CD4-positive, alpha-beta T cell (primary cell): ENCODE measurements at places on chromosomes 5 and 9. TPM values are rescaled to one million over a fixed set of nuclear protein-coding genes. Genes with fewer than 3 reads are reported as not detected.

- H3K36me3 ChIP-seq: no peaks in the 10 kb centered on the region
- H3K27me3 ChIP-seq: no peaks in the 10 kb centered on the region
- H3K4me3 ChIP-seq: peak overlapping the region; percentile 37
- DNase-seq: peak; percentile 14
- peaks cover 7% of the 10 kb centered on the region for H3K4me1 ChIP-seq
Measured at GRCh38 chr9:101705135-101705661, 33.2 kb downstream of the GRIN3A start.

- no peak overlapping the region for H3K27ac ChIP-seq
- no peaks in the 10 kb centered on the region for H3K27me3 ChIP-seq
- H3K4me1 ChIP-seq: no peaks in the 10 kb centered on the region
- no peaks in the 10 kb centered on the region for H3K36me3 ChIP-seq
Measured at GRCh38 chr5:158273035-158273434, 414.1 kb upstream of the CLINT1 start.

DNA sequence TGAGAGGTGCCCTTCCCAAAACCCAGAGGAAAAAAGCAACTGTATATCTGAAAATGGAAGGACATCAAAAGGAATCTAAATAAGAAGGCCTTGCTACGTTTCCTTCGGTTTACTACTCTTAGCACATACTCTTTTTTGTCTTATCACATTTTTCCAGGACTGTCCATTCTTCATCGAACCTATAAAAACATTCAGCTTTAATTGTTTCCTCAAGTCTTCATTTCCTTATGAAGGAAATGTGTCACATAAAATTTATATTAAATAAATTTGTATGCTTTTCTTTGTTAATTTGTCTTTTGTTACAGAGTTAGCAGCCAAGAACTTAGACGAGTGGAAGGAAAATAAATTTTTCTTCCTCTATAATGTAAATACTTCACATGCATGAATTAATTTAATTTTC lies 255.0 kb downstream of the BNC2 start:
- no peak overlapping the region for H3K4me3 ChIP-seq
- DNase-seq: no peak
- no peaks in the 10 kb centered on the region for H3K4me1 ChIP-seq
- H3K36me3 ChIP-seq: no peaks in the 10 kb centered on the region

- no peaks in the 10 kb centered on the region for H3K4me1 ChIP-seq
- H3K4me3 ChIP-seq: no peak overlapping the region
- DNase-seq: no peak
- H3K27ac ChIP-seq: no peak overlapping the region
- no peaks in the 10 kb centered on the region for H3K36me3 ChIP-seq
- no peaks in the 10 kb centered on the region for H3K27me3 ChIP-seq
Measured at GRCh38 chr5:40570408-40571129, 109.1 kb upstream of the PTGER4 start.

The ZNF354C gene
- 2.5 TPM for total RNA-seq

DNA sequence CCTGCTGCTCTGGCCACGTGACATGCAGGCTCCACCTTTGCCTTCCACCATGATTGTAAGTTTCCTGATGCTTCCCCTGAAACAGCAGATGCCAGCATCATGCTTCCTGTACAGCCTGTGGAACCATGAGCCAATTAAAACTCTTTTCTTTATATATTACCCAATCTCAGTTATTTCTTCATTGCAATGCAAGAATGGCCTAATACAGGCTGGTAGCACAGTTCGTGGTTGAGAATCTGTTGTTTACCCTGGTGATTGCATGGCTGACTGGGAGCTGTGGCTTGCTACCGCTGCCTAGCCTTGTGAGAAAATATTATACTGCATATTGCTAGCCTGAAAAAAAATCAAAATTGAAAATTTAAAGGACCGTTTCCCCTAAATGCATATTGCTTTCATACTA lies 44.8 kb upstream of the PTPN3 start:
- no peak overlapping the region for H3K4me3 ChIP-seq
- H3K4me1 ChIP-seq: no peaks in the 10 kb centered on the region
- H3K27ac ChIP-seq: no peak overlapping the region
- H3K36me3 ChIP-seq: no peaks in the 10 kb centered on the region

The CKMT2 gene
- total RNA-seq: 0.17 TPM

The IFNK gene
- not detected for total RNA-seq

- no peaks in the 10 kb centered on the region for H3K27me3 ChIP-seq
- no peak overlapping the region for H3K4me3 ChIP-seq
- H3K27ac ChIP-seq: no peak overlapping the region
- DNase-seq: no peak
- H3K36me3 ChIP-seq: no peaks in the 10 kb centered on the region
Measured at GRCh38 chr9:134186471-134187109, 22.2 kb upstream of the RNU6ATAC start.

DNA sequence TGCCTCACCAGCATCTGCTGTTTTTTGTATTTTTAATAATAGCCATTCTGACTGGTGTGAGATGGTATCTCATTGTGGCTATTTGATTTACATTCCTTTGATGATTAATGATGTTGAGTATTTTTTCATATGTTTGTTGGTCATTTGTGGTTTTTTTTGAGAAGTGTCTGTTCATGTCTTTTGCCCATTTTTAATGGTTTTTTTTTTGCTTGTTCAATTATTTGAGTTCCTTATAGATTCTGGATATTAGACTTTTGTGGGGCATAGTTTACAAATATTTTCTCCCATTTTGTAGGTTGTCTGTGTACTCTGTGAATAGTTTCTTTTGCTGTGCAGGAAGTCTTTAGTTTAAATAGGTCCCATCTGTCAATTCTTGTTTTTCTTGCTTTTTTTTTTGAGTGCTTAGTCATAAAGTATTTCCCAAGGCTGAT lies 148.1 kb downstream of the NPR3 start:
- no peak for DNase-seq
- no peaks in the 10 kb centered on the region for H3K27me3 ChIP-seq
- no peaks in the 10 kb centered on the region for H3K36me3 ChIP-seq
- no peaks in the 10 kb centered on the region for H3K4me1 ChIP-seq
- no peak overlapping the region for H3K4me3 ChIP-seq

GRCh38 chr9:26597542-26598149 lies 295.0 kb downstream of the CAAP1 start:
- H3K27me3 ChIP-seq: no peaks in the 10 kb centered on the region
- H3K27ac ChIP-seq: no peak overlapping the region
- no peak overlapping the region for H3K4me3 ChIP-seq

GRCh38 chr5:35771300-35771699 lies 85.4 kb upstream of the IL7R start:
- H3K27ac ChIP-seq: no peak overlapping the region
- H3K27me3 ChIP-seq: no peaks in the 10 kb centered on the region
- H3K36me3 ChIP-seq: no peaks in the 10 kb centered on the region
- H3K4me1 ChIP-seq: peaks cover 3% of the 10 kb centered on the region
- DNase-seq: no peak
- H3K4me3 ChIP-seq: no peak overlapping the region

DNA sequence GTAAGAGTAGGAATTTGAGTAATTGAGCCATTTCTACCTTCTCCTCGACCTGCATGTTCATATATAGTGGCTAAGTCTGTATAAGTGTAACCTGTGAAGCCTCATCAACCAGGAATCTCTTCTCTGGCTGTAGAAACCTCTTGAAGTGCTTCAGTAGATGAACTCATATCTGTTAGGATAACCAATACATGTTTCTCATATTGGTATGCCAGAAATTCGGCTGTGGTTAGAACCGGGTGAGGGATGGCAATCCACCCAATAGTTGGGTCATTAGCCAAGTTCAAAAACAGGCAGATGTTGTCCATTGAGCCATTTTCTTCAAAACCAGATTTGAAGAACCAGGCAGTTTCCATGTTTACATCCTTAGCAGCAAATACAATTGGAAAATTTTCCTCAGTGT lies 28.9 kb upstream of the GSN start:
- no peaks in the 10 kb centered on the region for H3K4me1 ChIP-seq
- H3K36me3 ChIP-seq: no peaks in the 10 kb centered on the region
- no peak for DNase-seq
- no peak overlapping the region for H3K27ac ChIP-seq
- no peak overlapping the region for H3K4me3 ChIP-seq
- no peaks in the 10 kb centered on the region for H3K27me3 ChIP-seq

- H3K36me3 ChIP-seq: no peaks in the 10 kb centered on the region
- no peak overlapping the region for H3K27ac ChIP-seq
- no peaks in the 10 kb centered on the region for H3K27me3 ChIP-seq
Measured at GRCh38 chr5:35160486-35161116, 69.7 kb downstream of the PRLR start.
